ENCODE measurements at places on chromosomes 2 and 18.

DNA sequence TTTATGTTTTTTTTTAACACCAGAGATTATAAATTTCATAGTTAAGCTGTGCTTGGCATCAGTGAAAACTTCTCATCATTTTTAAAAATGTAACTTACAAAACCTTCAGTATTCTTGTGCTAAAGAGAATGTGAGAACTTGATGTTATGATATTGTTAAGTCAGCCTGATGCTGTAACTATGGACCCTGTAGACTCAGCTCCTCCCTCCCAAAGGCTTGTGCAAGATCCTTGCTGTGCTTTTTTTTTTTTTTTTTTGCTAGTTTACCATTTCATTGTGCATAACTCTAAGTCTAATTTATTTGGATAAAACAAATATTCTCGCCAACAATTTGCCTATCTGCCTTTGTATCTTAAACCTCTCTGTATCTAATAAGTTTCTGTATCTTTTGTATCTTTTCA is 12.9 kb upstream of the TFPI start:
- DNase-seq = no peak

- DNase-seq = no peak
Measured at GRCh38 chr18:10822456-10822855, 296.6 kb downstream of the NAPG start.

DNA sequence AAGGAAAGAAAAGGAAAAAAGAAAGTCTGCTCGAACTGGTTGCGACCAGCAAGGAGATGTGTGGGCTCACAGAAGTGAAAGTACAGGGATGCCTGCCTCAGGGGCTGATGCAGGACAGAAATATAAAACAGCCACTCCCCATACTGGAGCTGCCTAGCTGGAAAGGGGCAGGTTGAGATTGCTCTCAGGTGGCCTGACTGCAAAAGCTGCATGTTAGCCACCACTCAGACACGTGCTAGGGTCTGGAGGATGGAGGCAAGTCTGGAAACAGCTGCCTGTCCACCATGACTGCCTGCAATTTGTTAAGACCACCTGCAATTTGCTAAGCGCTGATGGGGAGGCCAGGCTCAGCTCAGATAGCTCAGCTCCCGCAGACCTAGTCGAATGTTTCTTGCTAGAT is 17.9 kb downstream of the B3GNT7 start:
- DNase-seq = no peak

- DNase-seq = no peak
Measured at GRCh38 chr2:86786001-86786536, 4.6 kb downstream of the CD8A start.

Measured in bone marrow (tissue), 2 donors.